Sigmoid colon (tissue), 7 donors: ENCODE measurements at places on chromosomes 2 and 18. TPM values are rescaled to one million over a fixed set of nuclear protein-coding genes. Genes with fewer than 3 reads are reported as not detected.

- no peak overlapping the region for H3K27ac ChIP-seq
- DNase-seq: no peak
- no peaks in the 10 kb centered on the region for H3K27me3 ChIP-seq
- H3K4me1 ChIP-seq: no peaks in the 10 kb centered on the region
Observed at GRCh38 chr2:157105372-157105771, 152.1 kb upstream of the GALNT5 start.

DNA sequence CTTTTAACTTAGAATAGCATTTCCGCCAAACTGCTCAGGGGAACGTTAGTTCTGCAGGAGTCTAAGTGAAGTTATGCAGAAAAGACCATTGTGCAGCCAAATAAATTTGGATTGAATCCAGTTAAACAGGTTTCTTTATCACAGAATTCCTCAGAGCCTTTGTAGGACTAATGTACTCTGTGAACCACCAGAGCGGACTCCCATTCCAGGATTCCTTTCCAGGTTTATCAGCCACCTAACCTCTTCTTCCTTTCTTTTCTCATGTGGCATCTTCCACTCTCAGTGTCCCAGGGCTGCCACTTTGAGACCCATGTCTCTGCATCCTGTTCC is 350.4 kb downstream of the TSN start:
- no peak overlapping the region for H3K27ac ChIP-seq
- no peak for DNase-seq
- H3K4me3 ChIP-seq: no peak overlapping the region
- H3K36me3 ChIP-seq: no peaks in the 10 kb centered on the region
- no peaks in the 10 kb centered on the region for H3K4me1 ChIP-seq

- no peaks in the 10 kb centered on the region for H3K4me1 ChIP-seq
- H3K4me3 ChIP-seq: no peak overlapping the region
- no peaks in the 10 kb centered on the region for H3K36me3 ChIP-seq
- no peaks in the 10 kb centered on the region for H3K27me3 ChIP-seq
- DNase-seq: no peak
Observed at GRCh38 chr2:233079953-233080835, 20.1 kb downstream of the INPP5D start.

Gene CHST10
- 6.8 TPM for total RNA-seq

GRCh38 chr2:27282892-27283291 is 663 bp downstream of the TRIM54 start:
- no peaks in the 10 kb centered on the region for H3K4me1 ChIP-seq
- H3K27ac ChIP-seq: no peak overlapping the region
- no peak overlapping the region for H3K4me3 ChIP-seq
- no peak for DNase-seq

Gene IL1RN
- total RNA-seq: not detected

Gene MEIS1
- total RNA-seq: 122 TPM
